Ovary (tissue), 10 donors: ENCODE measurements at places on chromosomes 1 and 21. TPM values are rescaled to one million over a fixed set of nuclear protein-coding genes. Genes with fewer than 3 reads are reported as not detected.

DPT gene
- total RNA-seq, result 2.7 TPM

CELA3B gene
- total RNA-seq, result not detected

DNA sequence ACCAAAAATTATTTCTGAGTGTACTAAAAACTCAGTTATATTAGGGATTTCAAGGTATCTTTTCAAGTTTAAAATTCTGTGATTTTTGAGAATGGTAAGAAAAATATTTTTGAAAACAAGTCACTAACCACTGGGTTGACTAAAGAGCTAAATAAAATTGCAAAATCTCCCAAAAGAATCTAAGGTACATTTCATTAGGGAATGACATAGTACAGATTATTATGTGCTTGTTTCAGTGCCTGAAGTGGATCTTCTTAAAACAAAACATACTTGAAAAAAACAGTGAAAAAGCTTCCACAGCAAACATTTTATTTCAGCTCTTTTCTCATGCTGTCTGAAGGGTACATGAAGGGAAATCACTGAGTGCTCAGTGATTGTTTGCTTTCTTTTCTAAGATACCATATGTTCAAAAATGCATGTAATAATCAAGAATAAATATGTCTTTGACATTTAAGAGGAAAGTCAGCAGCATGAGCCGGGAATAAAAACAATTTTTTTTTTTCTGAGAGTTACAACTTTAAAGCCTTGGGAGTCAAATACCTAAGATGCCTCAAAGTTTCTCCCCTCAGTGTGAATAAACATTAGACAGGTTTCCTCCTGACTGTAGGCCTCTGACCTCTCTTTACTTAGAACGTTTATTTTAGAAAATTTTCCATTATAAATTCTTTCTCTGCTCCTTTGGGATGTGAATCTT, 200.7 kb downstream of the KCNT2 start:
- H3K4me3 ChIP-seq, result no peak overlapping the region
- peaks cover 3% of the 10 kb centered on the region for H3K4me1 ChIP-seq
- no peaks in the 10 kb centered on the region for H3K27me3 ChIP-seq
- DNase-seq, result no peak
- no peaks in the 10 kb centered on the region for H3K36me3 ChIP-seq
- no peak overlapping the region for H3K27ac ChIP-seq

SIK1 gene
- total RNA-seq, result 35.9 TPM

INKA2 gene
- total RNA-seq, result 22.2 TPM

GRCh38 chr1:204409123-204409522, 2.5 kb downstream of the PPP1R15B start:
- H3K4me1 ChIP-seq, result peaks cover 3% of the 10 kb centered on the region
- H3K27ac ChIP-seq, result no peak overlapping the region
- H3K27me3 ChIP-seq, result no peaks in the 10 kb centered on the region
- no peaks in the 10 kb centered on the region for H3K36me3 ChIP-seq

OR14K1 gene
- total RNA-seq, result not detected

DNA sequence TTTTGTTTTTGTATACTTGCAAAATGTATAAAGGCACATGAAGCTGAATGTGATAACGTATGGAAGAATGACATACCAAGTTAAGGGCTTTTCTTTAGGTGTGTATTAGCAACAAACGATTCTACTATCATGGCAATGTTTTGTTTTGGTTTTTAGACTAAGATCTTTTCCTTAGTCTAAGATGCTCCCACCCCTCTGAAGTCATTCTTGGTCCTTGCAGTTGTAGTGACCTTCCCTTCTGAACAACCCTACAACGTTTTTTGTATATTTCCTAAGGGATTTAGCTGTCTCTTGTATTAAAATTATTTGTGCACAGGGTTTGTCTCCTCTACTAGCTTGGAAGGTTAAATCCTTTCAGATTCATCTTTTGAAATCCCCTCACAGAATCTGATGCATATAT, 61.0 kb downstream of the SPAG17 start:
- no peaks in the 10 kb centered on the region for H3K4me1 ChIP-seq
- no peak for DNase-seq
- H3K27me3 ChIP-seq, result no peaks in the 10 kb centered on the region
- H3K27ac ChIP-seq, result no peak overlapping the region
- no peak overlapping the region for H3K4me3 ChIP-seq

GRCh38 chr1:172915271-172915670, 135.5 kb downstream of the TNFSF18 start:
- DNase-seq, result no peak
- H3K27me3 ChIP-seq, result no peaks in the 10 kb centered on the region
- H3K27ac ChIP-seq, result no peak overlapping the region
- no peaks in the 10 kb centered on the region for H3K4me1 ChIP-seq

DNA sequence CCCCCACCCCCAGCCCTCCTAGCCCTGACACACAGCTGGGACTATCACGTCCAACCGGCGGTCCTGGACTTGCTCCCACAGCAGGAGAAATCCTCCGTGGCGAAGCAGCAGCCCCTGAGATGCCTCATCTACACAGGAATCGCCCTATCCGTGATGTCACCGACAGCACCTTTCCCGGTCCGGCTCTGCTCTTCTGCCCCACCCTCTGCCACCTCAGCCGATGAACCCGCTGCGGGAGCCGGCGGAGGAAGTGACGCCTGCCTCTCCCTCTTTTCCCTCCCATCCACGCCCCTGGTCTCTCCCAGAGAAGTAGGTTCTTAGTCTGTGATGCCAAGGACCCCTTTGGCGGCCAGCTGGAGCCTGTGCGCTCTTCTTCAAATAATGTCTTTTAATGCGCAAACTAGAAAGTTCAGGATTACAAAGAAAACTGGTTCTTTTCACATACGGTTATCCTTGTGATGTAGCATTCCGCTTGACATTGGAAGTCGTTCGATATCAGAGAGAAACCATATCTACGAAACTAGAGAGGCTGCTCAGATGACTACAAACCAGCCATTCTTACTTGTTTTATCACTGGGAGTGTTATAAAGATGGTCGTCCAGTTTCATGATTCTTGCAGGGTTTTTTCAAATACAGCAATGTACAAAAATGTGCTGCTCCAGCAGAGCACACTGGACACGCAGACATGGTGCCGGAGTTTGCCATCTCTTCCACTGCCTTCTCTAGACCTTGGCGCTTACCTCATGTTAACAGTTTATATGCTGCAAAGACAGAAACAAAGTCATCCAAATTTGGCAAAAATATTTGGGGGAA, 120.3 kb downstream of the PPIAL4G start:
- H3K36me3 ChIP-seq, result no peaks in the 10 kb centered on the region
- no peaks in the 10 kb centered on the region for H3K4me1 ChIP-seq
- H3K27me3 ChIP-seq, result no peaks in the 10 kb centered on the region
- H3K4me3 ChIP-seq, result no peak overlapping the region
- no peak overlapping the region for H3K27ac ChIP-seq

CLCA4 gene
- total RNA-seq, result 0.23 TPM

DNA sequence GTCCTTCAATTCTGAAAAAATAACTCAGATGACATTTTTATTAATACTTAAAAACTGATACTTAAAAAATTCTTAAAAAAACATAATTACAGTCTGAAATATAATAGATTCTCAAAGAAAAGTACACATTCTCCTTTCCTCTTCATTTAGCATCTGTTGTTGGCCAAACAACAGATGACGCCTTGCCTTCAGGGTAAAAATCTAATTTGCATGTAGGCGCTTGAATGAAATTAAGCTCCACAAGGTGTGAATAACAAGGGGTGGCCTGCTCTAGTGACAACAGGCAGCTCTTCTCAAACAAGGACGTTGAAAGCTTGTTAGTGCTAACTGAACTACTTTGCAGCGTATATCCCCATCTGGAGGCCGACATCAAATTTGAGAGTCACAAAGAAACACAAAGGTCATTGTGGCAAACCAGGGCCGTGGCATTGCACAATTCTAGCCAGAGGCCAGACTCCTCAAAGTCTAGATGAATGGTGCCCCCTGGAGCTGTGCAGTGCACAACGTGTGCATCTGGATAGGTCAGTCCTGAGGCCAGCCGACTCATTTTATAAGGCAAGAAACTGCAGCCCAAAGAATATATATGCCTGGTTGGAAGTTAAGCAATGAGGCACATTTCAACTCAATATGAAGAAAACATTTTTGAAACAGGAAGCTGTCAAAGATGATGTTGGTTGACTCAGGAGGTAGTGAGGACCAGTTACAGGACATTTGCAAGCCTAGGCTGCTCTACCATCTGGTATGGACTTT, 459.2 kb upstream of the RUNX1 start:
- no peaks in the 10 kb centered on the region for H3K36me3 ChIP-seq
- DNase-seq, result no peak
- H3K27ac ChIP-seq, result no peak overlapping the region

- peak; percentile 71 for DNase-seq
- no peaks in the 10 kb centered on the region for H3K27me3 ChIP-seq
- H3K27ac ChIP-seq, result no peak overlapping the region
- no peaks in the 10 kb centered on the region for H3K36me3 ChIP-seq
- H3K4me1 ChIP-seq, result peaks cover 4% of the 10 kb centered on the region
These were observed 121.2 kb downstream of the SLC45A1 start for GRCh38 chr1:8439015-8439702.

ACTA1 gene
- not detected for total RNA-seq

DNA sequence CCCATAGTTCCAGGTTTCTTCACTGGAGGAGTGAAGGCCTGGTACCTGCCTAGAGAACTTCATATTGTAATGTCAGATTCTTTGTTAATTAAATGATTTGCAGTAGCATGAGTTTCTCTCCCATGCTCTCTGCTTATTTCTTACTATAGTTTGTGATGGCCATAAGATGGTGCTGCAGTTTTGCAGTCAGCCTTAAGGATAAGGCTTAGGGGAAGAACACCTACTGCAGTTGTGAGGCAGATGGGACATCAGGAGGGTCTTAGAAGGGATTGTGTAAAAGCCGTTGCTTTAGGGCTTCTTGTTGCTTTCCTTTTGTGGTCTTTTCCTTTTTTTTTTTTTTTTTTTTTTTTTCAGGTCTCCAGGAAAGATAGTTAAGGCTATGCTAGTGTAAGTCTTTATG, 61.8 kb downstream of the MACF1 start:
- no peaks in the 10 kb centered on the region for H3K36me3 ChIP-seq
- H3K4me1 ChIP-seq, result peaks cover 14% of the 10 kb centered on the region
- H3K4me3 ChIP-seq, result no peak overlapping the region
- no peak overlapping the region for H3K27ac ChIP-seq
- no peaks in the 10 kb centered on the region for H3K27me3 ChIP-seq
- no peak for DNase-seq

DNA sequence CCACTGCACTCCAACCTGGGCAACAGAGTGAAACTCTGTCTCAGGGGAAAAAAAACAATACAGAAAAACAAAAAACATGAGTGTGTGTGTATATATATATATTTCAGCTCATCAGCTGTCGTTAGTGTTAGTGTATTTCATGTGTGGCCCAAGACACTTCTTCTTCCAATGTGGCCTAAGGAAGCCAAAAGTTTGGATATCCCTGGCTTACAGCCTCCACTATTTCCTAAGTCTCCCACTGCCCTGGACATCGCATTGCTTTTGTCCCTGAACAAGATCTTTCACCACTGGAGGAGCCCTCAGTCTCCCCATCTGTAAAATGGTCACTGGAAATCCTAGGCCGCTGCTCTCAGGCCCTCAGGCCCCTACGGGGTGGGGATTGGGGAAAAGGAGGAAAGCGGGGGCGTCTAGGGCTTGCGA, 391 bp upstream of the LDLRAP1 start:
- peak overlapping the region; percentile 69 for H3K4me3 ChIP-seq
- no peaks in the 10 kb centered on the region for H3K36me3 ChIP-seq
- peak overlapping the region; percentile 23 for H3K27ac ChIP-seq
- no peak for DNase-seq
